Right lobe of liver (tissue), 6 donors: ENCODE measurements at places on chromosomes 6 and 20.

- H3K27me3 ChIP-seq: no peaks in the 10 kb centered on the region
- H3K4me1 ChIP-seq: peaks cover 24% of the 10 kb centered on the region
- H3K27ac ChIP-seq: peak overlapping the region; percentile 41
- DNase-seq: no peak
- H3K4me3 ChIP-seq: no peak overlapping the region
These were observed 68.2 kb downstream of the FAM217A start for GRCh38 chr6:4010689-4011090.

DNA sequence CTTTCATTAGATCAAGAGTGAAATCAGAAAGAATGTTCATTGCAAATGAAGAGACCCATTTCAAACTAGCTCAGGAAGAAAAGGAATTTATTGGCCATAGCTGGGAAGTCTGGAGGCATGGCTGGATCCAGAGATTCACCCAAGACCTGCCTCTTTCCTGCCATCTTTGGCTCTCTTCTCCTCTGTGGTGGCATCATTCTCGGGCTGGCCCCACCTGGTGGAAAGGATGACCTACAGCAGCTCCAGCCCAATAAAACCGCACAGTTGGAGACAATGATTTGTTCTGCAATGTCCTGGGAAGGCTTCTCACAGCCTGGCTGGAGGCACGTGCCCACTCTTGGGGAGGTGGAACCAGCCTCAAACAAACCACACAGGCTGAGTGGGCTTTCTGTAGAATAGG, 18.1 kb upstream of the FERMT1 start:
- no peak for DNase-seq
- no peaks in the 10 kb centered on the region for H3K36me3 ChIP-seq
- H3K4me1 ChIP-seq: no peaks in the 10 kb centered on the region
- H3K27me3 ChIP-seq: no peaks in the 10 kb centered on the region
- H3K27ac ChIP-seq: no peak overlapping the region
- no peak overlapping the region for H3K4me3 ChIP-seq

- peak overlapping the region; percentile 22 for H3K4me3 ChIP-seq
- peak overlapping the region; percentile 95 for H3K27ac ChIP-seq
- peaks cover 2% of the 10 kb centered on the region for H3K36me3 ChIP-seq
- H3K4me1 ChIP-seq: no peaks in the 10 kb centered on the region
- no peak for DNase-seq
These were observed 6.0 kb upstream of the VNN1 start for GRCh38 chr6:132719736-132720448.

GRCh38 chr6:163132050-163132750, 282.3 kb upstream of the QKI start:
- H3K27me3 ChIP-seq: no peaks in the 10 kb centered on the region
- DNase-seq: no peak
- no peaks in the 10 kb centered on the region for H3K4me1 ChIP-seq
- no peaks in the 10 kb centered on the region for H3K36me3 ChIP-seq

DNA sequence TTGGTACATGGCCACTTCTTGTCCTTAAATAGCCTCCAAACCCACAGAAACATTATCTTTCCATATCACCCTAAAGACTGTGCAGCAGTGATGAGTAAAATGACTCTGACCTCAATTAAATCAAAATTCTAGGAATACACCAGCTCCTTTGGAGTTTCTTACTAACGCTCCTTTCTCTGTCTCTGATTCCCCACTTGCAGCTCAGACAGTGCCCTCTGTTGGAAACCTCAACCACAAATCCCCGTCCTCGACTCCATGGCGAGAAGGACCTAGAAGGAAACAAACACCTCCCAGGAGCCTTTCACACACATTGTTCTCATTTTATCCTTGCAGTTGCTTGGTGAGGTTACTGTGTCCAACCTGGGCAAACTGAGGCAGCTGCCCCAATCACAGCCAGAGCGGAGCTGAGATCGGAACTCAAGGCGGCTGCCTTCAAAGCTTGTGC, 17.7 kb upstream of the PARD6B start:
- no peak overlapping the region for H3K4me3 ChIP-seq
- H3K27ac ChIP-seq: no peak overlapping the region
- H3K27me3 ChIP-seq: no peaks in the 10 kb centered on the region
- no peak for DNase-seq

- no peak overlapping the region for H3K4me3 ChIP-seq
- H3K36me3 ChIP-seq: no peaks in the 10 kb centered on the region
- no peak for DNase-seq
- no peaks in the 10 kb centered on the region for H3K27me3 ChIP-seq
- H3K27ac ChIP-seq: peak overlapping the region; percentile 84
These were observed 20.5 kb downstream of the PERP start for GRCh38 chr6:138086573-138087196.

DNA sequence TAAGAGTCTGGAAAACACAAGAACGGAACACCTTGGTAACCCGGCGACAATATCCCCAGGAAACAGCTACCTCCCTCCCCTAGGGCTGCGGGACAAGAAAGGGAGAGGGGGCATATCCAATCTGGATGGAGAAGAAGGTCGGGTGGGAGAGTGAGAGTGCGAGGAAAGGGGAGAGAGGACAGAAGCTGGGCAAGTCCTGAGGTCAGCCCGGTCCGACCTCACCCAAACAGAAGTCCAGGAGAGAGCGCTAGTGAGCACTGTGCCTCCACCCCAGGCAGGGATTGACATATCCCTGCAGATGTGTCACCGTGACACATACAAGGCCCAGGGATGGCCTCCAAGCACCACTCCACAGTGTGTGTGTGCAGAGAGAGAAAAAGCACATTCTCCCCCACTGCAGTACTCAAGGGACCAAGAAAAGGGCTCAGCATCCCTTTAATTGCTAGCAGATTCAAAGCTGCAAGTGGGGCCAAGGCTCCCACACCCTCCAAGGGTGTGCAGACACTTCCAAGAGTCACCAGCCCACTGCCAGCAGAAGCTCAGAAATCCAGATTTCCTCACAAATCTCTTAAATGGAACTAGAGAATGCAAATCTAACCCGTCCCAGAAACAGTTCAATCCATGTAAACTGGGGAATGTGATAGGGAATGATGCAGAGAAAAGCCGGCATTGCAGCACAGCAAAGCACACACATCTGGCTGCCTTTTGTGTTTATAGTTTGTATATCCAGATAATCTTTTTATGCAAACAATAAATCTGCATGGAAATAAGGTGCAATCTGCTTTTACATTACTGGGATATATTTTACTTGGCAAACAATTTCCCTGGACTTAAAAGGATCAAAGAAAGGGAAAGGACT, 3.1 kb downstream of the PXDC1 start:
- no peaks in the 10 kb centered on the region for H3K36me3 ChIP-seq
- H3K27ac ChIP-seq: peak overlapping the region; percentile 99
- peaks cover 62% of the 10 kb centered on the region for H3K4me1 ChIP-seq

- peak overlapping the region; percentile 82 for H3K4me3 ChIP-seq
- H3K27me3 ChIP-seq: no peaks in the 10 kb centered on the region
- peak overlapping the region; percentile 95 for H3K27ac ChIP-seq
- no peaks in the 10 kb centered on the region for H3K36me3 ChIP-seq
- peak; percentile 57 for DNase-seq
These were observed 696 bp upstream of the SUPT3H start for GRCh38 chr6:45378334-45378926.

DNA sequence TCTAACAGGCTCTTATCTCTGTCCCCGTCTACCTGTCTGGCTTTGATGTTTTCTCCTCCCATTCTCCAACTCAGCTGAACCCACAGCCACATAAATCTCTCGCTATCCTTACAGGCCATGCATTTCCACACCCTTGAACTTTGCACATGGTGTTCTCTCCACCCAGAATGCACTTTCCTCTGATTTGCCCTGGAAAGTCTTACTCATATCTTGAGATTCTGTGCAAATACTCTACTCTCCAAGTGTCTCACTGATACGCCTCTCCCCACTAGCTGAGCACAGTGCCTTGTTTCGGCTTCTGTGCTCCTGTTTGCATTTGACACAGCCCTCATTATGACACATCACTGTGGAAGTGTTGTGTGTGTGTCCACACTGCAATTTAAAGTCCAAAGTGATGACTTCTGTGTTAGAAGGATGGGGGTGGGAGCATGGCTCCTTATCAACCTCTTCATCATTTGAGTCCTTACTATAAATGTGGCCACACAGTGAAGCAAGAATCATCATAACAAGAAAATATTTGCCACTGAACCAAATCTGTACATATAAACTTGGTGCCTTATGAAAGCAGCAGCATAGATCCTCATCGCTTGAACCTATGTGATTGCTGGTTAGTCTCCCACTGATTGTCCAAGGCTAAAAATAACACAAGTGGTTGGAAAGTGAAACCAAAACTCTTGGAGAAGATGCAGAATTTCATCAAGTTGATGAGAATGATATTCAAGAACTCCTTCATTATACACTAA, 5.5 kb upstream of the PRELID3B start:
- H3K36me3 ChIP-seq: no peaks in the 10 kb centered on the region
- H3K27me3 ChIP-seq: no peaks in the 10 kb centered on the region
- H3K4me3 ChIP-seq: no peak overlapping the region
- no peak overlapping the region for H3K27ac ChIP-seq

DNA sequence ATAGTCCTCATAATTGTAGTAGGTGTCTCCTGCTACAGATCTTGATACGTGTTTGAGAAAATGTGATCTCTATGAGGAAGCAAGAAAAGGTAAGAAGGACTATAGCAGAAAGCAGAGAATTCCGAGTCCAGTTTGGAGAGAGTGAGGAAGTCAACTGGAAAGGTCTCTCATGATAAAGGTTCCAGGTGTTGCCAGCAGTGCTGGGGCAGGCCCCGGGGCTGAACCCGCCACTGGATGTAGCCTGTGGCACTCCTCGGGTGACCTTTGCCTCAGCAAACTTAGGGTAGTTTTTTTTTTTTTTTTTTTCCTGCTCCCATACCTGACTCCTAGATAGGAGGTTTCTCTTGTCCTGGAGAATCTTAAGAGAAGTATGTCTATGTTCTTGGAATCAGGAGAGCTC, 62.8 kb downstream of the FAM120B start:
- no peaks in the 10 kb centered on the region for H3K27me3 ChIP-seq
- peak; percentile 57 for DNase-seq
- no peak overlapping the region for H3K4me3 ChIP-seq
- no peak overlapping the region for H3K27ac ChIP-seq
- no peaks in the 10 kb centered on the region for H3K36me3 ChIP-seq

DNA sequence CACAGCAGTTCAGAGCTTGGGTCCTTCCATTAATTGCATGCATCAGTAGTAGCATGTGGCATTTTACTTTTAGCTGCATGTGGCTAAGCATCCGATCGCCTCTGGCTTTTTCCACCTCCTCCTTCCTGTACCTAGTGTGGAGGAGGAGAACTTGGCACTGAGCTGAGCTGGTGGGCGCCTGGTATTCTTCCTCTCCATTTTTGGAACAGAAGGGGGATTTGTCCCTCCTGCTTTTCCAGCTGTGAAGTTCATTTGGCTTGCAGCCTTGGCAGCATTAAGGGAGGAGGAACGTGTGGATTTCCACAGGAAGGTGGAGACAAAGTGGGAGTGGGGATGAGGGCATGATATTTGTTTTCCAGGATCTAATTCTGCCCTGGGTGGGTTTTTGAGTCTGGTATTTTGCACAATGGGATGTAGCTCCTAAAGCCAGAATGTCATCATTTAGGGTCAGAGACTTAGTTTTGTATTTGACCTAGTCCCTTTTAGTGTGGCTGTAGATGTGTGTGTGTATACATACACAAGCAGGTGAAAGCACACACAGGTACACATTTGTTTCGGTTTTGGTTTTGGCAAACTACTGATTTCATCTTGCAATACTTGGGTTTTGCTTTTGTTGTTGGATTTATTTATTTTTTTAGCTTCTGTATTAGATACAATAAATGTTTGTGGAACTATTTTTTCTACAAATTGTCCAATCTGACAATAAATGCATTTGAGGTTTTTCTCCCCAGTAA, 90.0 kb downstream of the SASH1 start:
- no peaks in the 10 kb centered on the region for H3K36me3 ChIP-seq
- no peak for DNase-seq
- H3K27ac ChIP-seq: no peak overlapping the region
- no peaks in the 10 kb centered on the region for H3K27me3 ChIP-seq
- no peaks in the 10 kb centered on the region for H3K4me1 ChIP-seq
- H3K4me3 ChIP-seq: no peak overlapping the region

DNA sequence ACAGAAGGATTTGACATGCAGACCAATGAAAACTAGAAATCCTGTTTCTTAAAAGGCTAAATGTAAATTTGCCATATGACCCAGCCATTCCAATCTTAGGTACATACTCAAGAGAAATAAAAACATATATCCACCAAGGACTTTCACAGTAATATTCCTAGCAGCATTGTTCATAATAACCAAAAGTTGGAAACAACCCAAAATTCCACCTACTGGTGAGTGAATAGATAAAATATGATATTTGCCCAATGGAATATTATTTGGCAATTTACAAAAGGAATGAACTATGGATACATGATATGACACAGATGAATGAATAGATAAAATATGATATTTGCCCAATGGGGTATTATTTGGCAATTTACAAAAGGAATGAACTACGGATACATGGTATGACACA, 22.7 kb downstream of the MTCL3 start:
- no peaks in the 10 kb centered on the region for H3K4me1 ChIP-seq
- H3K36me3 ChIP-seq: no peaks in the 10 kb centered on the region
- no peaks in the 10 kb centered on the region for H3K27me3 ChIP-seq
- H3K4me3 ChIP-seq: no peak overlapping the region
- DNase-seq: no peak
- H3K27ac ChIP-seq: no peak overlapping the region

- H3K27ac ChIP-seq: no peak overlapping the region
- H3K4me3 ChIP-seq: no peak overlapping the region
- no peaks in the 10 kb centered on the region for H3K4me1 ChIP-seq
- H3K27me3 ChIP-seq: no peaks in the 10 kb centered on the region
- no peaks in the 10 kb centered on the region for H3K36me3 ChIP-seq
These were observed 128.8 kb upstream of the CD93 start for GRCh38 chr20:23214903-23215302.

DNA sequence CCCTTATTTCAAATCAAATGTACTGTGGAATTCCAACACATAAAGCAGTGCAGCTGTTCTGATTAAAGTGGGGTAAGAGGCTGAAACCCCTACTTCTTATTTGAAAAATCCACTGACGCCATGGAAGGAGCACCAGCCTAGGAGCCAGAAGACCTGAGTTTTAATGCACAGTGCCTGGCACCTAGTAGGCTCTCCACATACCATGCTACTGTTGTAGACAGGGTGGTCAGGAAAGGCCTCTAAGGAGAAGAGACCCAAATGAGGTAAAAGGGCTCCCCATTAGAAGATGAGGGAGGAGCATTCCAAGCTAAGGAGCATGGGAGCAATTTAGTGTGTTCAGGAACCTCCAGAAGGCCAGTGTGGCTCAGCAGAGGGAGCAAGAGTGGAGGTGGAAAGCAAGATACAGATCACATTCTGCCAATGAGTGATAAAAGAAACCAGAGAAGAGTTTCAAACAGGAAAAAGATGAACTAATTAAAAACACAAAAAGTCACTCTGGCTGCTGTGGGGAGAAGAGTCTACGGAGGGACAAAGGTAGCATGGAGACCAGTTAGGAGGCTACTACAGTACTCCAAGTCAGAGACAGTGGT, 11.8 kb upstream of the ZNF76 start:
- H3K27me3 ChIP-seq: no peaks in the 10 kb centered on the region
- H3K27ac ChIP-seq: no peak overlapping the region
- DNase-seq: no peak
- no peak overlapping the region for H3K4me3 ChIP-seq
- no peaks in the 10 kb centered on the region for H3K36me3 ChIP-seq
